ENCODE measurements at places on chromosomes 12 and 14.

GRCh38 chr12:120125792-120126634, 9.5 kb upstream of the RAB35 start:
- no peak for DNase-seq

- DNase-seq: no peak
Observed at GRCh38 chr12:113314121-113314529, 20.8 kb downstream of the SLC8B1 start.

DNA sequence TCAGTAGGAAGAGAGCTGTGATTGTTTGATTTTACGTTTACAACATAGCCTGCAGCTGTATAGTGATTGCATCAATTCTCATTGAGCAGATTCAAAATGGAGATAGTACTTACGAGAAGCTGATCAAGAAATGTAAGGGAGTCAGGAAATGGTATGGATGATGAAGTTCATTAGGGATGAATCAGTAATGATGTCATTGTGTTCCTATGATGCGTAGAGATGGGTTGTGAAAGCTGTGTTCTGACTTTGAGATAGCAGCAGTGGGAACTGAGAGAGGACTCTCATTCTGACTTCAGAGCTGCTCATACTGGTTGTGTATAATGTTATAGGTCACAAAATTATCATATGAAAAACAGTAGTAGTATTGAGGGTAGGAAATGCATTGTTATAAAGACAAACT, 44.0 kb downstream of the TTLL5 start:
- DNase-seq: no peak

- no peak for DNase-seq
Observed at GRCh38 chr14:71536015-71536740, 396.1 kb upstream of the RGS6 start.

GRCh38 chr12:229441-230191, 15.7 kb upstream of the SLC6A12 start:
- no peak for DNase-seq

GRCh38 chr14:105067140-105067968, 2.1 kb upstream of the GPR132 start:
- no peak for DNase-seq

DNA sequence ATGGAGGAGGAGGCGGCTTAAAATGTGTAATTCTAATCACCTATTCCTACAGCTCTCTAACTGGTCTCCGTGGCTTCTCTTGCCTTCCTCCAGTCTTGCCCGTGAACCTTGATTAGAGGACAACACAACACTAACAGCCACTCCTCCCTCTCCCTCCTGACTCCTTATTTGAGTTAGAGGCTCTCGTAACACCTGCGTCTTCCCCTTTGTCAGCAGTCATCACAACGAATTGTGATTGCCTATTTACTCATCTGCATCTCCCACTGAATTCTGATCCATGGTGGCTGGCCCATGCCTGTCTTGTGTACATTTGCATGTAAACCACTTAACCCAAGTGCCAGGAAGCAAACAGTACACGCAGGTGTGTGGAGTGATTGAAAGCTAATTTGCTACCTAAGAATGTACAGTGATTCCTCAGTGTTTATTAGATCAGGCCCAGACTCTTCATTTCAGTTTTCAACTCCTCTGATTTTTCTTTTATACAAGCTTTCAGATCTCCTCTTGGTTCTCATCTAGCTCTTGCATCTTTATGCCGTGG, 154.5 kb downstream of the MON2 start:
- no peak for DNase-seq

GRCh38 chr12:39803151-39803550, 183.5 kb upstream of the ABCD2 start:
- DNase-seq: no peak

- no peak for DNase-seq
Observed at GRCh38 chr14:51873221-51873893, 12.9 kb downstream of the GNG2 start.

DNA sequence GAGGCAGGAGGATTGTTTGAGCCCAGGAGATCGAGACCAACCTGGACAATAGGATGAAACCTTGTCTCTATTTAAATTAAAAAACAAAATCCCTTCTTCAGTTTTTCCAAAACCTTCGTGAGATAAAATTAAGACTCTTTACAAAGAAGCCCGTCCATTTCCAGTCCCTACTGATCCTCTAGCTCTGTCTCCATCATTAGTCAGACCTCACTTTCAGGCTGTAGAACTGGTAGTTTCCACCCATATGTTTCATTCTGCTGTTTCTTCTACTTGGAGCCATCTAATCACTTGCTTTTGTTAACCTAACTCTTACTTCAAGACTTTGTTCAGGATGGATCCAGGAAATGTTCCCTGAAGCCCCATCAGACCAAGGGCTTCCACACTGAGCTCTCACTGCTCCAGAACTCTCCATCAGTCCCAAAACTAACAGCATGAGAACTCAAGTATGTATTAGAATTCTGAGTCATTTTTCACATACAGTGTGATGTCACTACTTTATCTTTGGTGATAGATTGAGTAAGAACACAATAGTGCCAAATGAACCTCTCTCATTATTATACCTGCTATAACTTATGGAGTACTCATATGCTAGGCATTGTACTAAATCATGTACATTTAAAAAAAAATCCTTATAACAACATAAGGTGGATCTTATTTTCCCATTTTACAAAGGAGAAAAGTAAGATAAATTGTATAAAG, 90.8 kb downstream of the PRICKLE1 start:
- DNase-seq: no peak

- DNase-seq: no peak
Observed at GRCh38 chr14:44170101-44170500, 337.0 kb downstream of the FSCB start.

- DNase-seq: no peak
Observed at GRCh38 chr12:112677050-112677765, 114.3 kb upstream of the RPH3A start.

GRCh38 chr14:76352639-76353281, 23.2 kb upstream of the ESRRB start:
- DNase-seq: peak; percentile 78

GRCh38 chr12:66345212-66345611, 42.9 kb downstream of the HELB start:
- DNase-seq: no peak

GRCh38 chr14:103830511-103831270, 16.7 kb downstream of the PPP1R13B start:
- no peak for DNase-seq

- no peak for DNase-seq
Observed at GRCh38 chr12:91249054-91249453, 66.4 kb upstream of the DCN start.

GRCh38 chr12:356276-356988, 32.7 kb downstream of the KDM5A start:
- no peak for DNase-seq
